ENCODE measurements at places on chromosomes 6 and 20.

- no peak for DNase-seq
These were observed 64.3 kb upstream of the UNC93A start for GRCh38 chr6:167226791-167227190.

GRCh38 chr6:91718198-91718597 is 1131.3 kb upstream of the MAP3K7 start:
- no peak for DNase-seq

GRCh38 chr6:167558246-167559177 is 233.6 kb downstream of the TTLL2 start:
- no peak for DNase-seq

GRCh38 chr6:133359256-133359655 is 118.1 kb downstream of the EYA4 start:
- DNase-seq, result no peak

GRCh38 chr6:134495203-134495889 is 177.4 kb upstream of the SGK1 start:
- DNase-seq, result no peak

DNA sequence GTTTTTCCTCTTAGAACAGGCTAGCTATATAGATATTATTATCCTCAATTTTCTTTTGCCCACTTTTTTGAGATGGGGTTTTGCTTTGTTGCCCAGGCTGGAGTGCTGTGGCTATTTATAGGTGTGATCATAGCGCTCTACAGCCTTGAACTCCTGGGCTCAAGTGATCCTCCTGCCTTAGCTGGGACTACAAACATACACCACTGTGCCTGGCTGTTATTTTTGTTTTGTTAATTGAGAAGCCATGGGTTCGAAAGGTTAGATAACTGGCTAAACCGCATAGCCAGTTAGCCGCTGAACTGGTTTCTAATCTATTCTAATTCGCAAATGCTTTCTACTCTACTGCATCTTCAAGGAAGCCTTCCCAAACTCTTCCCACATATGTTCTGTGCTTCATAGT is 425.8 kb downstream of the CDKAL1 start:
- DNase-seq, result no peak

DNA sequence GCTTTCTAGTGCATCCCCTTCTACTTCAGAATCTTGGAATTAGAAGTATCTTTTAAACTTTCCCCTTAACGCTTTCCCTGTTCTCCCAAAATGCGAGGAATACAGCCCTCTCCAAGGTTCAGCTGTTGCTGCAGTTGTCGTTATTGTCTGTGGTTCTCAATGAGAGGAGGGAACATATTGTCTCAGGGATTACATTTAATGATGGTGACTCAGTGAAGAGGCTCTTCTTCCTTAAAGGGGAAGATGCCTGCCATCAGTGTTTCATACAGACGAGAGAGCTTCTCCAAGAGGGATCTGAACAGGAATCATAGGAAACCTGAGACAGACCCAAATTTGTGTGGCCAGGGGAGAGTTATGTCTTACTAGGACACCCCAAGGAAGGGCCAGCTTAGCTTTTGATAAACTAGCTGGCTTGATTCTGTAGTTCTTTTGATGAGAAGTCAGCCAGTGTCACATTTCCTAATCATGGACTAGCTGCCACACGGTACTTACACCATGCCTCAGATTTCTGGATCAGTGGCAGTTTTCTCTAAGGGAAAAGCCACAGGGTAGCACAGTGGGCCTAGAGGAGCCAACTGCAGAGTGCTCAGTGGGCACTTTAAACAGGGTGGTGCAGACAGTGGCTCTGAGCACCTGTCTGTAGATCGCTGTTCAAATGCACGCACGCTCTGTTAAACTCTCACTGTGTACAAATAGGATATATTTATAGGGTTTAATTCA is 59.7 kb upstream of the TMEM181 start:
- no peak for DNase-seq

- DNase-seq, result no peak
These were observed 231.5 kb upstream of the BTBD3 start for GRCh38 chr20:11686195-11686594.

- no peak for DNase-seq
These were observed 637.0 kb downstream of the COL12A1 start for GRCh38 chr6:74568861-74569260.

- no peak for DNase-seq
These were observed 109.2 kb downstream of the C6orf118 start for GRCh38 chr6:165200178-165200577.
